Suppressor macrophage (primary cell): ENCODE measurements at places on chromosomes 13 and 19.
A peak's percentile ranks its signal among the peaks of the same experiment; 100 is the strongest.

GRCh38 chr13:66375756-66376155 is 854.4 kb downstream of the PCDH9 start:
- DNase-seq: no peak

GRCh38 chr19:50829801-50830200 is 3.6 kb downstream of the KLK15 start:
- DNase-seq: no peak

DNA sequence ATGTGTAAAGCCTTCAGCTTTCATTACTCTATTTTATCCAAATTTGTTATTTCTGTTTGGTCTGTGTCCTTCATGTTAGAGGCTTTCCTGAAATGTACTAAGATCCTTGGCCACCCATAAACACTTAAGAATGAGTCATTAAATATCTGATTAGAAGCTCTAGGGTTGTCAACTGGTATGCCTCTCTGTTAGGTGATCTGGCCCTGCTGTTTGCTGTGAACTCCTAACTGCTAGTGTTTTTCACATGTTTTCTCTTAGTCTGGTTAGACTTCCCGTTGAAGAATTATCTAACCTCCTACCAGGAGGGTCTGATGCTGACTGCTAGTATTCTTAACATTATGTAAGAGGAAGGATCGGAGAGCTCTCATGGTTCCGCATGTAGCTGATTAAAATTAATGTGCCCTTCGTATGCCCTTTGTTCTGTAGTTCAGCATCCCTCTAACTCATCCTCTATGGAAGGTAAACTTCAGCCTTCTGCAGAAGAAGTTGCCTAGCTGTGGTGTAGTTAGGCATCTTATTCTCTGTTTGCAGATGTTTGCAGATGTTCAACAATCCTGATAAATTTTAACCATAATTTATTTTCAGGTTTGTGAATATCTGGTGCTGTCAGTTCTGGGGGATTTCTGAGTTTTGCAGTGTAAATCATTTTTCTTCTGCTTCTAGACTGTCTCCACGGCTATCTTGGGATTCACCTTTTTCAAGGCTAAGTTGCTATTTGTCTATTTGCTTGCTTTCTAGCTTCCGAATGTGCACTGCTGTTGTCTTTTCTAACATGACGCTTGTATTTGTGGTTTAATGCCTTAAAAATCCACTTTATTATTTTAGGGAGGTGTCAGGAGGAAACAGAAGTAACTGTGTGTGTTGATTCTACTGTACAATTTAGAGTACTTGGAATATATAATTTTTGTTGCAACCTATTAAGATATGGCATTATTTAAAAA is 207.2 kb upstream of the SPRY2 start:
- no peak for DNase-seq

GRCh38 chr19:11131471-11131870 is 24.1 kb downstream of the SPC24 start:
- no peak for DNase-seq

GRCh38 chr13:110468986-110469495 is 92.5 kb downstream of the RAB20 start:
- DNase-seq: no peak

- no peak for DNase-seq
These were observed 1.2 kb upstream of the CXCL17 start for GRCh38 chr19:42443944-42444398.

- peak; percentile 4 for DNase-seq
These were observed 127.3 kb upstream of the EDNRB start for GRCh38 chr13:78045916-78046315.

- peak; percentile 88 for DNase-seq
These were observed 224.5 kb downstream of the B3GLCT start for GRCh38 chr13:31424130-31424729.

DNA sequence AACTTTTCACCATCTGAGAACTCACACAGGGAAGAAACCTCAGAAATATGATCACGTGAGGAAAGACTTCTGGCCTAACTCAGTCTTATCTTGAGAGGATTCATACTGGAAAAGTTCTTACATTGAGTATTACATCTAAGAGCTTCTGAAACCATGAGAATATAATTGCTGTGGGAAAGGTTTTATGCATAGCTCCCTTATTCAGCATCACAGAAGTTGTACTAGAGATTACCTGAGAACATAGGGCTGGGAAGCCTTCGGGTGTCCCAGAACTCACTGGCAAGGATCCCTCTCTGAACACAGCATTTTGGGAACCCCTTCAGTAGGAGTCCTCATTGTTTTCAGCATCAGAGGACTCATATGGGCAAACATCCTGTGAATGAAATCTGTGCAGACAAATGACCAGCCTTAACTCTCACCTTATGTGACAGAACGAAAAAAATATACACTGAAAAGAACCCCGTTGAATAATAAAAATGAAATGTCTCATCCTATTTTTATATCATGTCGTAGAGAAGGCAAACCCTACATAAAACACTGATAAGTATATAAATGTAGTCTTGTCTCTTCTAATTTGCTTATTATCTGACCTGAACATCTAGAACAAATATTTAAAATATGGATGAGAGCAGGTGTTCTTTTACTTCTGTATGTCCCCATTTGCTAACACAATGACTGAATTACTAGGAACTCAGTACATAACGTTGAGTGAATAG is 14.2 kb downstream of the ZNF274 start:
- no peak for DNase-seq

GRCh38 chr13:43319617-43320444 is 296.4 kb downstream of the DNAJC15 start:
- DNase-seq: no peak

DNA sequence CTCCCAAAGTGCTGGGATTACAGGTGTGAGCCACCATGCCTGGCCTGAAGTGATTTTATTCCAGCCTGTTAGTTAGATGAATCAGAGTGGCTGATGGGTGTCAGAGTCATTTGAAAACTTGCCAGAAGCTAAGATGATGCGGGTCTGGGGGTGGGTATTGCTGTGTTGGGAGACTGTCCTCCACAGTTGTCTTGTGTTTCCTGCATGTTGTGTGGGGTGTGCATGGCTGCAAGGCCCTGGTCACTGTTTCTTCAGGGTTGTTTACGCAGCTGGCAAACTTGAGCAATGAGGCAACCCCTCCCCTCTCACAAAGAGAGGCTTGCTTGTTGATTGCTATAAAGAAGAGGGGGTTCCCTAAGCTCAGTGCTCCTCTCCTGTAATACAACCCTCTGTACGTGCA is 71.8 kb downstream of the TRPM4 start:
- no peak for DNase-seq

GRCh38 chr13:40786568-40786996 is 2.8 kb upstream of the SLC25A15 start:
- peak; percentile 21 for DNase-seq

- no peak for DNase-seq
These were observed 1.7 kb downstream of the CNMD start for GRCh38 chr13:52737965-52738364.

DNA sequence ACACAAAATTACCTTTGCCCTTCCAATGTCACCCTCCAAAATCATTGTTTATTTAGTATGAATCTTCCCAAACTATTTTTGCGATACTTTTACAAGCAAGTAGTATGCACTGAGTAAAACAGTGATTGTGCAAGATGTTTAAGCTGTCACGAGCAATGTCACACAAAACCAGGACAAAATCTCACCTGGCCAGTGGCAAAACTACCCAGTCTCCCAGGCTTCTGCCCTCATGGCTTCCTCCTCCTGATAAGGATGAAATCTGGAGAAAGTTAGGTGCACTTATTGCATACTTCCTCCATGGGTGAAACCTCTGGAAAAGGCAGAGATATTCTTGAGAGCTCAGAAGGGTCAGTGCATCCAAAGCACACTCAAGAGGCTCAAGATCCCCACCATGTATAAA is 500.8 kb downstream of the IRS2 start:
- no peak for DNase-seq

- DNase-seq: peak; percentile 84
These were observed 17.0 kb upstream of the TMEM255B start for GRCh38 chr13:113742000-113742441.

GRCh38 chr13:27139565-27139964 is 32.0 kb downstream of the USP12 start:
- DNase-seq: no peak

DNA sequence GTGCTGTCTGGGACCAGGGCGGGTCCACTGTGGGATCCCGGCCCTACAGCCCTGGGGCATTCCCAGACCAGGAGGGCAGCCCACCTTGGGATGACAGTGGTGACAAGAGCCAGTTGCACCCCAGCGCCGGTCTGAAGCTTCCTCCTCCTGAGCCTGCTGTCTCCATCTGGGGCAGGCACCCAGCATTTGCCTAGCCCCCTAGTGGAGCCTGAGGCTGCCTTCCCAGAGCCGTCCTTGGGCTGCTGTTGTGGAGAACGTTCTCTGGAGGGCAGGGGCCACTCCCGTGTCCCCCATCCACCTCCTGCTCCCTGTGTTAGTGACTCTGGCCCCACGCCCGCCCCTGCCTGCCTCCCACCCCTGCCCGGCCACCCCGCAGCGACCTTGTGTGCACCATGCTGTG is 148.5 kb downstream of the KDM4B start:
- DNase-seq: no peak

DNA sequence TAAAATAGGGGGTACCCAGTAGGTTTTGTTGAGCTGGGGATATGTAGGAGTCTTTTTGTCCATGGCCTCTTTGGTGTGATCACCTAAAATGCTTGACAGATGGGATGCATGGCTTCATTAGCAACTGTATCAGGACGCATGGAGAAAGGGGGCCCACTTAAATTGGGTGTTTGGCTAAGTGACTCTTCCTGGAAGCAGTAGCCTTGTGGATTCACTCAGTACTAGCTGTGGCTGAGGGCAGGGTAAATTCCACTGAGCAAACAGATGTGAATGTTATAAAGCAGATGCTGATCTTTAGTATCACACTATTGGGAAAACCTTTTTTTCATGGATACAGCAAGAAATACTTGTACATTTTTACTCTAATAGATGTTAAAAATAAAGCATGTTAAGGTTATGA is 140.0 kb downstream of the FGF14 start:
- DNase-seq: no peak

DNA sequence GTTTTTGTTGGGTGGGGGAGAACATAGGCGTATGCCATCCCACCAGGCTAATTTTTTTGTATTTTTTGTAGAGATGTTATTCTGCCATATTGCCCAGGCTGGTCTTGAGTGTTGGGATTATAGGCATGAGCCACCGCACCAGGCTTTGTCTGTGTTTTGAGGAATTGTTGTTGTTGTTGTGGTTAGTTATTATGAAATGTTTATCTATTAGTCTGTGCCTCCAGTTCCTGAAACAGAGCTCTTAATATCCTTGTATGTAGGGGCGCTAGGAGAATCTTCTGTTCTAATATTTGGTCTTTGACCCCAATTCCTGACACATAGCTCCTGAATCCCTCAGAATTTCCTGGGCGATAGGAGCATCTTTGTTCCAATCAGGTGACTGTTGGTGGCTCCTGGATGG is 5.6 kb upstream of the LATS2 start:
- peak; percentile 46 for DNase-seq

DNA sequence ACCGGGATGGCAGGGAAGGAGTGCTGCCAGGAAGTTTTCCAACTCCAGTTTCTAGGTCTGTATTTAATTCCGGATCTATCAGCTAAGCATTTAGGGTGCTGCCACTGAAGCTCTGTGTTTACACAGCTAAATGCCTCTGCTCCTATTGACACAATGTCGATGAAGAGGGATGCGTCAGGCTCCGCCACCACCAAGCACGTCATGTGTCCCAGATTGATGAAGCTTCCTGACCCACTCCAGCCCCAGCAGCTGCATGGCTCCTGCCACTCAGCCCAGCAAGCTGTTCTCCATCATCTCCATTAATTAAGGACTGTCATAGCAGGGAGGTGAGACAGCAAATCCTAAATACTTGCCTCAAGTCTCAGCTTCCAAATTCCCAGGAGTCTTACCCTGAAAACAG is 435.2 kb upstream of the ZNF507 start:
- no peak for DNase-seq

DNA sequence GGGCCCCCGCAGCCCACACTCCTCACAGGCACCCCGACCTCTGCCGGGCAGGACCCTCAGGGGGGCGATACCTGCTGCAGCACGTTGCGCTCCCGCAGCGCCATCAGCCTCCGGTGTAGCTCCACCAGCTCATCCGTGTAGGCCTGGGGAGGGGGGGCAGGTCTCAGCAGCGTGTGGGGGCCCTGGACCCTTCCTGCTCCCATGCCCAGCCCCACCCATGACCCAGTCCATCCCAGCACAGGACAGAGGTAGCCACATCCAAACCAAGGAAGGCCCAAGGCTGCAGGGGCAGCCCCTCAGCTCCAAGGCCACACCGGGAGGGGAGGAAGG is 66.5 kb downstream of the MLLT1 start:
- no peak for DNase-seq

- no peak for DNase-seq
These were observed 8.7 kb downstream of the LRP3 start for GRCh38 chr19:33202546-33203507.

DNA sequence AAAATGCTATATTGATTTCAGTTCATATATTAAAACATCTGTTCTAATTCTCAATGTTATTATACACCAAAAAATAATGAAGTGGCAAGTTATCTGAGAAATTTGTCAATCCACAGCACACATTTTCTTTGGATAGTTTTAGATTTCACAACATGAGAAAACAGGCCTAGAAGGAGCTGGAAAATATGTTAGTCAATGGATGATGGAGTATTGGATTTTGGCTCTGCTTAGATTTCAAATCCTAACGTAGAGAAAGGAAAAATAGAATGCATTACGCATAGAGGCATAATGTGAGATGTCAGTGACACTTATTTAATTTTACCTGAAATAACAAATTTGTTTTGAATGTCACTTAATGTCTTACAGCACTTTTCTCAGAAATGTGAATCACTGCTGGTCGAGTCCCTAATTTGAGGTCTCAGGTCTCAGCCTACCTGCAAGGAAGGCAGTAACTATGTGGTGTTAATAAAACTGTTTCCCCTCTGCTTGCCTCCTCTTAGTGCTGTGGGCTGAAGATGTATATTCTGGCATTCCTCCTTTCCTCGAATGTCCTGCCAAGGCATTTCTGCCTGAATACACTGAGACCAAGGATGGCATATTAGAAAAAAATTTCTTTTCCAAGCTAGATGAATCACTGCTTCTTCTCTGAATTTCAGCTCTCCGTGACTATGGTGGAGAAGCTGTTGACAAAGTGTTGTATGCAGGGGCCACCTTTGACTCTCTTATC is 232.4 kb downstream of the POSTN start:
- no peak for DNase-seq

DNA sequence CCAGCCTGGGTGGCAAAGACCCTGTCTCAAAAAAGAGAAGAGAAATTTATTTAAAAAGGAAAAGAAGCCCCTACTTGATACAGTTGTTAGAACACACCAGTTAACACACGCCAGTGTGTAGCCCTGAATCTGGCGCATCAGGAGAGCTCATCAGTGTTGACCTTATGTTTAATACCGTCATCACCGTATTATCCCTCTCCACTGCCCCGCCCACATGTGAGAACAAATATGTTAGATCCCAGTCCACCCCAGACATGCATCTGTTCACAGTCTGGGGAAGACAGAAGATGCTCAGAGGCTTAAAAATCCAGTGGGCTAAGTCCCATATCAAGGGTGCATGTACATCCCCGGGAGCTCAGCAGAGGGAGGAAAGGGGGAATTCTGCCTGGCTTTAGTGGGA is 155.2 kb downstream of the DPF1 start:
- DNase-seq: no peak

DNA sequence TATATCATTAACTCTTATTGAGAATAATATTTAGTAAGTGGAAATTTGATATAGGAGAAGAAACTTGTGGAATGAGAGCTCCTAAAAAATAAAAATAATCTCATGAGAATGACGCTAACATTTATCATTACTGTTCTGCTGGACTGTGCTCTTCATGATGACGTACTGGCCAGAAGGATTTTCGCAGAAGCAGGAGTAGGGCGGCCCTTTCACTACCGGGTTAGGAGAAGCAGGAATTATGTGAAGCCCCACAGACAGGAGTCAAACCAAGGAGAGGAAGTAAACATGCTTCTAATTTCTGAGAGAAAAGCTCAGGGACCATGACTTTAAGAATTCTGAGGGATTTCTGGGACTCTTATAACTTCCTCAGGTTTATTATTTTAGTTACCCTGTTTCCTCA is 195.1 kb downstream of the VWA8 start:
- DNase-seq: no peak
